Activated CD4-positive, alpha-beta memory T cell treated with anti-CD3 and anti-CD28 coated beads, Interleukin-2, amount 10 ng/mL, durations not matched to agents 7 days and 5 days (primary cell): ENCODE measurements at places on chromosomes 7 and 10.

DNA sequence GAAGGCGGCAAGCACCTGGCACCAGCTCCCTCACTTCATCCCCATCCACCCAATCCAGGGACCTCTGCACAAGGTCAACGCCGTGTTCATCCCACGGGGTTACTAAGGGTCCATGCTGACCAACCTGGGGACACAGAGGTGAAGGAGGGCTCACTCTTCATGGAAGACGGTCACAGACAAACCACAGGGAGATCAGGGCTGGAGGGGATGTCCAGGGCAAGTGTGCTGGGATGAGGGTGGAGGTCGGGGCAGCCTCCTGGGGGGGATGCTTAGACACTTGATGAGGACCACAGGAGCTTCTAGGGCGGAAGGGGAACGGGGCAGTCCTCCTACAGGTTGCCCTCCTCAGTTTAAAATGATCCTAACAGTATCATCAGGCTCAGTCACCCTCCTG lies 46.7 kb downstream of the FAM53B start:
- no peak for DNase-seq

- DNase-seq, result no peak
These were observed 3.8 kb upstream of the ADAMTS14 start for GRCh38 chr10:70668454-70668970.

- no peak for DNase-seq
These were observed 332.5 kb downstream of the PTPRN2 start for GRCh38 chr7:158255156-158255555.

DNA sequence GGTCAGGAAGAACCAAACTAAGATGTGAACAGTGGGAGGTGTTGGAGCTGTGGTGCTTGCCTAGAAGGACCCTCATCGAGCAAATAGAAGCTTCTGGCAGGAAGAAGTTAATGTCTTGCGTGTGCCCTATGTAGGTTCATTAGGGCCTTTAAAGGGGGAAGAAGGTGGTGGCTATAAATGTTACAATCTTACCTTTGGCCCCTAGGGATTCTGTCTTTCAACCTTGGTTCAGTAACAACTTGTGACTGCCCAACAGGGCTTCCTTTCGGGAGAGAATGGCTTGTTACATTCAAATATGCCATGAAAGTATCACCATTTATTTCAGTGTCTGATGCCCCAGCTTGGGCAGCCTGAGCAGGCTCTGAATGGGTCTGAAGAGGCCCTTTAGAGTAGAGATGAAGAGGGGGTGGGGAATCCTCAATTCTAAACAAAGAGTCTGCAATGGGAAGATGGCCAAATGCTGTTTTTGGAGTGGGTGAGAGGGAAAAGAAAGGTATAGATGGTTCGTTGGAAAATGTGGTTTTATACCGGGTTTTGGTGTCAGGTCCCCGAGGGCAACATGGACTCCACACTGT lies 108.0 kb downstream of the TCF7L2 start:
- DNase-seq, result no peak

DNA sequence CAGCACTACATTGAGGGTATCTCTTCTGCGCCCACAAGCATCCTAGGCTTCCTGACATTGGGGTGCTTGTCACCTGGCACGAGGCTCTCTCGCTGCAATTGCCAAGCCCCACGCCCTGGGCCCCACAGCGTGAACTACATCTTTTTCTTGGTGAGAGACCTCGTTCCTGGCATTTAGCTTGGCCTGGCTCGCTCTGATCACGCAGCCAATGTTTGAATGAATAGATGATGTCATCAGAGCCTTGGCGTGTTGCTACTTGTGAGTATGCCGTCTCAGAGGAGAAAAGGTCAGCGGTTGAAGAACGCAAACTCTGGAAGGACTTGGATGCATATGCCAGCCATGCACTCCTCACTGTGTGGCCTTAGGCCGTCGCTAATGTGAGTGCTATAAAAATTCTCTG lies 150.2 kb upstream of the AUTS2 start:
- no peak for DNase-seq

DNA sequence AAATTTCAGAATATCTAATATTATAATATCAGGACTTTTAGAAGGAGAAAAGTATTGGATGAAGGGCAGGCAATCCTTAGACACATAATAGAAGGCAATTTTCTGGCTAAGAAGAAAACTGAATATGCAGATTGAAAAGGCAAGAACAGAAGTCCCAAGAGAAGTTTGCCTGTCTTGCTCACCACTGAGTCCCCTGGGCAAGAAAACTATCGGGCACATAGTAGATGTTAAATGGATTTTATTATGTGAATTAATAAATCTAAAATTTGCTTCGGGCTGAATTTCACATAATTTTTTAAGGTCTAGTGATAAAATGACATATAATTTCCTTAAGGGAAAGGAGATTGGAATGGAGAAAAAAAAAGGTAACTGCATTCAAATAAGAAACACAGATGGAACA lies 380.9 kb upstream of the GRM3 start:
- DNase-seq, result no peak

DNA sequence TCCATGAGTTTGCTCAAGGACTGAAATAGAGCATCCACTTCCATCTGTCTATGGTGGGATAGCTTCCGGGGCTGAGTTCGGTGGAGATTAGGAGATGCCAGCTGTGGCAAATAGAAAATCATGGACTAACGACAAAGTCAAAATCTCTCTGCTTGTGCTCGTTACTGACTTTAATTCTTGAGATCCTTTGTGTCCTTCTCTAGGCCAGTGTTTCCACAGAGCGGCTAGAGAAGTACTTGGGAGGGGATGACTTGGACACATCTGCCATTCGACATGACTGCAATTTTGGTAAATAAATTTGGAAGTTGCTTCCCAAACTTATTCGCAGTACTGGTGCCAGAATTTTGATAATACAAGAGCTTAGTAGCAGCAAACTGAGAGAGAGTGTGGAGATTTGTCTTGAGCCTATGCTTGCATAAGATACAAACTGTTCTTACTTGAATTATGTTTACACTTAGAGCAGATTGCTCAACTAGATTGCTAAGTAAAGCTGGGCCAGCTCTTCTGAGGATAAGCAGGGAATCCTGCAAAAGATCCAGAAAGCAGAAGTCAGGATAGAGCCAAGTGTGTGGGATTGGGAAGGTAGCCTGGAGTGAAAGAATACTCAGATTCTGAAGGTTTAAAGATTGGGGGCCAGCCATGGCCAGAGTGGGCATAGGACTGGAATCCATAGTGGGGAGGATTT lies 27.6 kb downstream of the ABCC2 start:
- no peak for DNase-seq

DNA sequence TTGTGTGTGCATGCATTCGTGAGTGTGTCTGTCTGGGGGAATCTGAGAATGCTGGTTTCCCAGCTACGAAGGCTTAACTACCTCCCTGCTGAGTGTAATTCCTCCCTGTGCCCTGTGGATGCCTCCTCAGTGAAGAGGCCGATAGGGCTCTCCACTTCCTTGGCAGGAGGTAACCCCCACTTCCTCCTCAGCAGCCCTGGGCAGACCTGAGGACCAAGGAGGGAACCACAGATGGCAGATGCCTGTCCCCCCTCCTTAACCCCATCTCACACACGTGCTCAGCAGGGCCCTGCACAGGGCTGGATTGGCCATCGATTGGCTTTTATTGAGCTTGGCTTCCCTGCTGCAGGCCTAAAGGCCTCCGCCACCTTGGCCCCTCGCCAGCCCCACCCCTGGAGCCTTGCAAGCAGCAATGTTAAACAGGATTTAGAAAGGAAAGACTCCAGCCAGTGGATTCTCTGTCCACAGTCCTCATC lies 45.6 kb upstream of the LRRC4 start:
- no peak for DNase-seq

- peak; percentile 71 for DNase-seq
These were observed at the start of gene PFKP for GRCh38 chr10:3067118-3067858. Gene PFKP, plus strand, starts transcription at chr10:3067548. Its CDS starts 48 bp downstream, at chr10:3067596.

- no peak for DNase-seq
These were observed 17.8 kb downstream of the HDAC9 start for GRCh38 chr7:18513343-18513742.

- DNase-seq, result no peak
These were observed 56.2 kb downstream of the JMJD1C start for GRCh38 chr10:63409465-63410027.

DNA sequence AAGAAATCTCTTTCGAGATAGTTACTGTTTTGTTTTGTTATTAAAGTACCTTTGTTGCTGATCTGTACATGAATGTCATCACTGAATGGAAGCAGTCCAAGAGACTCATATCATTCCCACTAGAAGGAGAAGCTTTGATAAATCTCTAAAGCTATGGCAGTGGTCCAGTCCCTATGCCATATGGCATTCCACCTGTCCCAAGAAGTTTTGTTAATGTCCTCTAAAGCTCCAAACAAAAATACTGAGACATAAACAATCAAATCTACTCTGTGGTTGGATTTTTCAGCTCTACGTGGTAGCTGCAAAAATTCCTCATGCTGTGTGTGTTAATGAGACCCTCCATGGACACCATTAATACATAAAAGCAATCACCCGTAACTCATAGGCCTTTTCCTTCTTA lies 94.1 kb downstream of the LRRN3 start:
- DNase-seq, result no peak

- no peak for DNase-seq
These were observed 955 bp downstream of the DUS4L start for GRCh38 chr7:107564553-107565298.

DNA sequence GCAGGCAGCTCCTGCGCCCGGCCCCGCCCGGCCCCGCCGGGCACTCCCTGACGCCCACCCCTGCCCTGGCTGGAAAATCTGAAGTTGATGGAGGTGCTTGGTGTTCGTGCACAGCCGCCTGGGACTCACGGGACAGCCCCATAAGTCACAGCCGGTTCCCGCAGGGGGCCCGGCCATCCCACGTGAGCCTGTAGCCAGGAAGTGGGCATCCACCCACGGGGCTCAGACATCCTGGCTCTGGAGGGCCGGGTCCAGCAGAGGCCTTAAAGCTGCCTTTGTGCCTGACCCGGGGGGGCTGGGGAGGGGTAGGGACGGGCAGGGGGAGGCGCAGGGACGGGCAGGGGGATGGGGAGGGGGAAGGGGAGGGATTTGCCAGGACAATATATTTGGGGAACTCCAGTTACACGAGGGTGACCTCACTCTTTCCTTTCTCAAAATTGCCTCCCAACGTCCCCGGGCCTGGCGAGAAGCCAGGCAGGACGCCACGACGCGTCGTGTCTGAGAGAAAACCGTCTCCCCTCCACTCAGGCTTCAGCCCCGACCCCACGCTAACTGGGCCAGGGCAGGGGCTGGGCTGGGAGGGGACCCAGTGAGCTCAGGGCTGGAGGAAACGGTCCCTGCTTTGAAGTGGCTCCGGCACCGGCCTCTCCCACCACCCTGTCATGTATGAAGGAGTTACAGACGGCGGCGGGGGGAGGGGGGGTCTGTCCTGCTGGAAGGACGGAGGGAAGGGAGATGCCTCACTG lies 82.1 kb upstream of the PDGFA start:
- peak; percentile 80 for DNase-seq

DNA sequence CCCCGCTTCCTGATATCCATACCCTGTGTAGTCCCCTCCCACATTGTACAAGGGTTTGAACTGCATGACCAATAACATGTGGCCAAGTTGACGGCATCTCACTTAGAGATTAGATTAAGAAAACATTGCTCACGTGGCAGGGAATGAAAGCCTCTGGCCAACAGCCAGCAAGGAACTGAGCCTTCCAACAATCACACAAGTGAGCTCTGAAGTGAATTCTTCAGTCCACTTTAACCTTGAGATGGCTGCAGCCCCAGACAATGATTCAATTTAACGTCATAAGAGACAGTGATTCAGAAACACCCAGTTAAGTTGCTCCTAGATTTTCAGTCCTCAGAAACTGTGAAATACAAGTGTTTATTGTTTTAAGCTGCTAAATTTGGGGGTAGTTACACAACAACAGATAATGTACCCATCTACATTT lies 165.9 kb upstream of the PLXNA4 start:
- no peak for DNase-seq

DNA sequence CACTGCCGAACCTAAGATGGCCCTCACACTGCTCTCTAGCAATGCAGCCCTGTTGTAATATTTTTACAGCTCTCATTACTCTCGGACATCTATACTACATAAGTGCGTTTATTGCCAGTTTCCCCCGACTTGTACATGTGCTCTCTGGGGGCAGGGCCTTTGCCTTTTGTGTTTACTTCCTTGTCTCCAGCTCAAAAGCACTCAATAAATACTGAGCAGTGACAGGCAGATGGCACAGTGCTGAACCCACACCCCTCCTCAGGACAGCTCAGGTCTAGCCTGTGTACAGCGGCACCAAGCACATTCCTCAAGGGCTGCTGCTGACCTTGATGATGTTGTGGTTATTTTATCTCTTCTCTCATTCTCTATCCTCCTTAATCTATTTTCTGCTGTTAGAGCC lies 68.0 kb upstream of the ELMO1 start:
- DNase-seq, result no peak

GRCh38 chr7:101903515-101903868 lies 86.1 kb downstream of the CUX1 start:
- DNase-seq, result no peak

GRCh38 chr10:89250865-89251408 lies 638 bp downstream of the LIPA start:
- DNase-seq, result no peak

- DNase-seq, result peak; percentile 33
These were observed at the start of gene SH2B2 for GRCh38 chr7:102286237-102287110. Gene SH2B2, plus strand, starts transcription at chr7:102286868. Its CDS starts 13,683 bp downstream, at chr7:102300551.

- DNase-seq, result no peak
These were observed 6.5 kb downstream of the INPP5A start for GRCh38 chr10:132543916-132544743.

DNA sequence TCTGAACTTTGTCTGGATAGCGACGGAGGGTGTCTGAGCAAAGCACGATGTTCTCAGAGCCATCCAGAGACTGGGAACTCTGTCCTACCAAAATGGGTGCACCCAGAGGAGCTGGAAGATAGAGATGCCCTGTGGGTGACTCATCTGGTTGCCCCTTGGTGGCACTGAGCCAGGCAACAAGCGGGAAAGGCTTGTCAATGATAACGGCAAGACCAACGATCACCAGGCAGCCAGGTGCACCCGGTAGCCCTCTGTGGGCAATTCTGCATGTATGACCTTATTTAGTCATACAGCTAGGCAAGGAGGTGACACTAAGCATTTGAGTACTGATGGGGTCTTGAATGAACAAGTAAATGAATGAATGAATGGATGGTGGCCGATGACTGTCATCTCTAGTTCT lies 2.8 kb upstream of the ELN start:
- no peak for DNase-seq

GRCh38 chr7:36691983-36692382 lies 32.3 kb downstream of the AOAH start:
- DNase-seq, result no peak

GRCh38 chr10:93376372-93377293 lies 105.5 kb downstream of the MYOF start:
- peak; percentile 42 for DNase-seq

DNA sequence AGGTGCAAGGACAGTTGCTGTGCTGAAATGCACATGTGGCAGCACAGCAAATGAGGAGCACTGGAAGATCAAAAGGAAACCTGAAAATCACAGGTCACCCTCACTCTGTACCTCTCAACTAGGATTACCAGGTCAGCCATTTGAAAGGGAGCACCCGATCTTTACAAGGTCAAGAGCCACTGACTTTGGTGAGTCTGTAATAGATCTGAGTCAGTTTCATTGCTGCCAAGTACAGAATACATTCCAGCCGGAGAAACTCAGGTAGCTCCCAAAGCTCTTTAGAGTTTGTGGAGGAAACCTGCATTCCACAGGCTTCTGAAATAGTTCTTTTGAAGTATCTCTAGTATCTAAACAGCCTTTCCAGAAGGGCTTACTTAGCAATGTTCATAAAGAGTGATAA lies 217.5 kb downstream of the SNX13 start:
- DNase-seq, result no peak
